ENCODE measurements at places on chromosomes 2 and 18. TPM values are rescaled to one million over a fixed set of nuclear protein-coding genes. Genes with fewer than 3 reads are reported as not detected.

Gene CKAP2L
- 8.9 TPM for total RNA-seq

Gene LOXHD1
- not detected for total RNA-seq

Gene PXDN
- not detected for total RNA-seq

Gene CD8A
- not detected for total RNA-seq

Gene MEP1B
- not detected for total RNA-seq

Gene MROH2A
- total RNA-seq: 2.6 TPM

Gene SCTR
- total RNA-seq: not detected

Gene CRYBA2
- total RNA-seq: not detected

Gene RAX
- not detected for total RNA-seq

Gene DSG4
- total RNA-seq: 8.3 TPM

Gene TEKT4
- not detected for total RNA-seq

Gene PGAP1
- total RNA-seq: 22.4 TPM

Gene LINC00305
- total RNA-seq: 5.1 TPM

Gene PLCD4
- 0.43 TPM for total RNA-seq

Gene TFCP2L1
- not detected for total RNA-seq

Gene TRIM43
- not detected for total RNA-seq

Gene RBKS
- 1.6 TPM for total RNA-seq

Gene BOLL
- total RNA-seq: not detected

Gene PTPRN
- total RNA-seq: not detected

Gene STEAP3
- total RNA-seq: not detected

Gene COL6A3
- total RNA-seq: not detected

Gene USP34
- 376 TPM for total RNA-seq

Gene FTCDNL1
- total RNA-seq: 0.94 TPM

Gene HOXD10
- not detected for total RNA-seq

Gene IL37
- total RNA-seq: not detected

Gene SSB
- 129 TPM for total RNA-seq

Gene DNER
- total RNA-seq: not detected

Gene AUP1
- 273 TPM for total RNA-seq

Gene POTEE
- total RNA-seq: 1.5 TPM

Gene DSC3
- 0.22 TPM for total RNA-seq

Gene CAPN13
- total RNA-seq: not detected

Gene KCNJ13
- 3.8 TPM for total RNA-seq

Gene RSAD2
- total RNA-seq: 12.4 TPM

Gene OTOF
- total RNA-seq: 0.07 TPM

Gene LYPD6B
- 0.43 TPM for total RNA-seq

Gene HDHD2
- total RNA-seq: 42.9 TPM

Gene IL36G
- total RNA-seq: not detected

Gene SLC30A3
- total RNA-seq: 0.19 TPM

Gene UGT1A4
- not detected for total RNA-seq

Gene CCDC138
- total RNA-seq: 15.3 TPM

Gene KANSL1L
- total RNA-seq: 26.1 TPM

Gene STON1
- 0.63 TPM for total RNA-seq

Gene HES6
- 25.8 TPM for total RNA-seq

Gene LYG2
- not detected for total RNA-seq

Gene IL36A
- not detected for total RNA-seq

Gene RND3
- total RNA-seq: not detected

Gene ATOH8
- total RNA-seq: not detected

Gene ANKMY1
- 30.8 TPM for total RNA-seq

Gene MRO
- 4.9 TPM for total RNA-seq

Gene ALPI
- not detected for total RNA-seq

Gene FEV
- total RNA-seq: not detected

Gene REEP1
- total RNA-seq: 0.22 TPM

Gene CACNB4
- 0.22 TPM for total RNA-seq

Gene MAB21L4
- not detected for total RNA-seq

Gene MC2R
- total RNA-seq: not detected

Gene TCF23
- total RNA-seq: not detected

Gene XIRP2
- not detected for total RNA-seq

Gene OTOS
- not detected for total RNA-seq

Gene RNU2-63P
- not detected for total RNA-seq

Gene SCN9A
- not detected for total RNA-seq

Data from Karpas-422 (cell line).